Thyroid gland (tissue), 4 donors: ENCODE measurements at places on chromosomes 11 and 22. TPM values are rescaled to one million over a fixed set of nuclear protein-coding genes. Genes with fewer than 3 reads are reported as not detected.

The OR52I2 gene
- total RNA-seq: not detected

The NLRP10 gene
- total RNA-seq: not detected

GRCh38 chr22:48173773-48174160 is 1411.3 kb downstream of the TBC1D22A start:
- H3K27ac ChIP-seq: no peak overlapping the region
- H3K27me3 ChIP-seq: no peaks in the 10 kb centered on the region
- H3K4me1 ChIP-seq: no peaks in the 10 kb centered on the region
- H3K36me3 ChIP-seq: no peaks in the 10 kb centered on the region
- H3K4me3 ChIP-seq: no peak overlapping the region

DNA sequence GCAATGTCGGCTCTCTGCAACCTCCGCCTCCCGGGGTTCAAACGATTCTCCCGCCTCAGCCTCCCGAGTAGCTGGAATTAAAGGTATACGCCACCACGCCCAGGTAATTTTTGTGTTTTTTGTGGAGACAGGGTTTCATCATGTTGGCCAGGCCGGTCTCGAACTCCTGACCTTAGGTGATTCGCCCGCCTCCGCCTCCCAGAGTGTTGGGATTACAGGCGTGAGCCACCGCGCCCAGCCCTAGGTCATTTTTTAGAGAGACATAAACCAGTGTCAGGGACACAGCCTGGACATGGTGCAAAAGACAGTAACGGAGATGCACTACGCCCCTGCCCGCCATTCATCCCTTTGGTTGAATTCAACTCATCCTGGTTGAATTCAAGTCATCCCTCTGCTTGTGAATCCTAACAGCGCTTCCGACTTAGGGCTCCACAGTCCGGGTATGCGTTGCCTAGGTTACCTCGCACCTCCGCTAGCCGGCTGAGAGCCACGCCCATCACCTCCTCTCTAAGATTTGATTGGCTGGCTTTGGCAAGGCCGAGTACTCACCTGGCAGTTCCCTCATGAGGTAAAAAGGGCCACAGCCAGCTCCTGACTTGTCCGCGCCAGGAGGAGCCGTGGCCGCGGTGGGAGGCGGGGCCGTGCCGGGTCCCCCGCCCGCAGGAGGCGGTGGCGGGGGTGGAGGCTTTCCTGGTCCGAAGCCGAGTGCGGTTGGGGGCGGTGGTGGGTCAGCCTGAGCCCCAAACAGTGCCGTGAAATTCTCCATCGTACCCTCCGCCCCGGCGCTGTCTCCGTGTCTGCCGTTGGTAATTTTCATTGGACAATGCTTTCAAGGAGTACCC is at the start of gene MED19:
TSS of gene MED19 (minus strand) at position 802 of the 842 bp plus-strand sequence. CDS start at position 766, 36 bp downstream.
- no peaks in the 10 kb centered on the region for H3K36me3 ChIP-seq
- DNase-seq: peak; percentile 96
- peaks cover 22% of the 10 kb centered on the region for H3K4me1 ChIP-seq

DNA sequence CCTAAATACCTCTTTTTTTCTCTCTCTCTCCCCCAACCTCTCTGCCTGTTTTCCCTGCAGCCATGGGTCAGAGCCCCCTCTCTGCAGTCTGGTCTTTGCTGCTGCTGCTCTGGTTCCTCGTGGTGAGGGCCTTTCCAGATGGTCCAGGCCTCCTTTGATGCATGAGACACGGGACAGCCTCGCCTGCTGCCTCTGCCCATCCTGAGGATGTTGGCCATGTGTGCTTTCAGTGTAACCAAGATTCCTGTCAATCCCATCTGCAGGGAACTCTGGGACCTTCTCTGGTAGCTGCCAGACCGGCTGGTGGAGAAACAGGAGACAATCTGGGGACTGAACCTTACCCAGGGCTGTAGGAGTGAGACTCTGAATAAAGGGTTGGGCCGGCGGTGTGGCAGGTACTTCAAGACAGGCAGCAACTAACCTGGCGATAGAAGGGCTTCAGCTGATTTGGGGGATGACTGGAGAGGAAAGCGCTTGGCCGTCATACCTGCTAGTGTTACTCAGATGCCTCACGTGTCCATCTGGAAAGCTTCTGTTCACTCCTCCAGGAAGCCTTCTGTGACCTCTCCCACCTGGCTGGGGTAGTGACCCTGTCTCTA is 7.1 kb downstream of the CHRNA10 start:
- H3K36me3 ChIP-seq: no peaks in the 10 kb centered on the region
- no peak overlapping the region for H3K27ac ChIP-seq
- H3K4me3 ChIP-seq: no peak overlapping the region
- H3K4me1 ChIP-seq: no peaks in the 10 kb centered on the region
